AG20443 (cell line): ENCODE measurements at places on chromosomes 2 and 18.

GRCh38 chr18:79554945-79555645 is 124.5 kb upstream of the CTDP1 start:
- no peak for DNase-seq

DNA sequence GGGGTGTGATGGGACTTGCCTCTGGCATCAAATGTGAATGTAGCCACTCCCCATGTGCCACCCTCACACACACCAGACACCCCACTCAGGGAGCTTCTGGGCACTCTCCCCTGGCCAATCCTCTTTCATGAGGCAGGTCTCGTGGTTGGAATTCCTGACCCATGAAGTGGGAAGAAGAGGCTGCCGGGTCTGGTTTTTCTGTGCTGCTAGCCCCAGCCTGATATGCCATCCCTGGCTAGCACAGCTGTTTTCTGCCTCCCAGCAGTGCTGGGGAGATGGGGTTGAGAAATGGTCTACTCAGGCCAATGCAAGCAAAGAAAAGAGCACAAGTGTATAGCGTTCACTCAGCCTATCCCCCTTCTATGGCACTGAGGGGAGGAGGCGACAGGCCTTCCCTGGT is 1.2 kb upstream of the C2orf72 start:
- no peak for DNase-seq

- DNase-seq: peak; percentile 61
Observed at GRCh38 chr2:241309684-241310117, 5.8 kb downstream of the HDLBP start.

- no peak for DNase-seq
Observed at GRCh38 chr2:211251016-211251415, 694.6 kb downstream of the CPS1 start.

GRCh38 chr18:51077217-51077616 is 47.2 kb downstream of the SMAD4 start:
- no peak for DNase-seq

GRCh38 chr2:20744366-20745335 is 77.7 kb downstream of the GDF7 start:
- DNase-seq: no peak

DNA sequence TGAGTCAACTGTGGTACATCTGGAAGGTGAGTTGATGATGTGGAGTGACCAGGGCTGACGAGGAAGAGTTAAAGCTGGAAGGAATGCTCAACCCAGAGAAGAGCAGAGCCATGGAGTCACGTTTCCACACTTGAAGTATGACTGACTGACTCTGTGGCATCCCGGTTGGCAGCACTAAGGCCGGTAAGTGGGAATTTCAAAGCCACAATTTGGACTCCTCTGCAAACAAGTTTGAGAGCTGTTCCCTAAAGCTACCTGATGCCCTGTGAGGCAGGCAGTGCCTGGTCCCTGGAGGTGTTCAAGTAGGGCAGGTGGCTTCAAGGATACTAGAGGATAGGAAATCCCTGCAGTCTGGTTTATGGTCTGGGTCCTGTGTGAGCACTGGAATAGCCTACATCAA is 69.3 kb upstream of the ITGB6 start:
- DNase-seq: peak; percentile 26

GRCh38 chr2:70830366-70830765 is 5.2 kb downstream of the CD207 start:
- DNase-seq: peak; percentile 35

DNA sequence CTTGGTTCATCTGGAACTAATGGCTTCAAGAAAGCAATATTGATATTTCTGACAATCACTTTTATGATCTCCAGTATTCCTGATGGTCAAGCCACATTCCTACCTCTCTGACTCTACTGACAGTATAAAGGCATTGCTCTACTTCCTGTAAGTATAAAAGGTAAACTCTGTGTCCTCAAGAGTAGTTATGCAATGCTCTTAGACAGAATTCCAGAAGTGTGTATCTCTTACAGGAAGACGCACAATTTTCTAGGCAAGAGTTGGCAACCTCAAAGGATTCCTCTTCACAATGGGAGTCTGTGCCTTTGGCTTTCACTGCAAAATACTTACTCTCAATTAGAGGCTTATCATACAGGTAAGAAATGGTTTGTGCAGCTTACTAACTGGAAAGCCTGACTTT is 100.1 kb downstream of the THADA start:
- no peak for DNase-seq

DNA sequence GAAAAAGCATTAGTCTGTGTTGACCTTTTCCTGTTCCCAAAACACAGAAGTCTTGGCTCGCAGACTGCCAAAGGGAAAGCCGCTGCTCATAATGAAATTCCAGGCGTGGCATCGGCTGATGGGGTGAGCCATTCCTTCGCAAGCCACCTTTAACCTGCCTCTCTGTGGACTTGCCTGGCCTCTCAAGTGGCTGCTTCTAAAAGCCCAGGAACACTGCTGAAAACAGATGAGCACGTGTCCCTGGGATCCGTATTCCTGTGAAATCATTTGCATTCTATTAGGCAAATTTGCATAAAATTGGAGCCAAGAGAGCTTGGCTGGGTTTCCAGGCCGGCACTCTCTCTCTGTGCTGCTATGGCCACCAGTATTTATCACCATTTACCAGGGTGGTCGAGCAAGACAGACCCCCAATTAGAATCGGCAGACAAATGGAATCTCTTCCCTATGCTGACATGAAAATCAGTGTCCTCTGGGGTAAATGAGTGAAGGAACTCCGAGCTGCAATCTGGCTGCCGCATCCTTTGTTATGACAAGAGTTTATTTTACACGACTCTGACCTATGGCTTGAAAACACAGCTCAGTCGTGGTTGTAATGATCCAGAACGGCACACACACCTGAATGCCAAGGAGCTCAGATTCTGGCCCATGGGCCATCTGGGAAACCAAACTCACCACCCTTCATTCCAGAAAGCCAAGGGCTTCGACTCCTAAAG is 21.7 kb downstream of the BCL2 start:
- no peak for DNase-seq

- DNase-seq: no peak
Observed at GRCh38 chr2:67164771-67165522, 232.2 kb upstream of the ETAA1 start.

GRCh38 chr18:64259871-64260270 is 111.0 kb upstream of the LINC00305 start:
- DNase-seq: no peak
